ENCODE measurements at places on chromosomes 5 and 9.

DNA sequence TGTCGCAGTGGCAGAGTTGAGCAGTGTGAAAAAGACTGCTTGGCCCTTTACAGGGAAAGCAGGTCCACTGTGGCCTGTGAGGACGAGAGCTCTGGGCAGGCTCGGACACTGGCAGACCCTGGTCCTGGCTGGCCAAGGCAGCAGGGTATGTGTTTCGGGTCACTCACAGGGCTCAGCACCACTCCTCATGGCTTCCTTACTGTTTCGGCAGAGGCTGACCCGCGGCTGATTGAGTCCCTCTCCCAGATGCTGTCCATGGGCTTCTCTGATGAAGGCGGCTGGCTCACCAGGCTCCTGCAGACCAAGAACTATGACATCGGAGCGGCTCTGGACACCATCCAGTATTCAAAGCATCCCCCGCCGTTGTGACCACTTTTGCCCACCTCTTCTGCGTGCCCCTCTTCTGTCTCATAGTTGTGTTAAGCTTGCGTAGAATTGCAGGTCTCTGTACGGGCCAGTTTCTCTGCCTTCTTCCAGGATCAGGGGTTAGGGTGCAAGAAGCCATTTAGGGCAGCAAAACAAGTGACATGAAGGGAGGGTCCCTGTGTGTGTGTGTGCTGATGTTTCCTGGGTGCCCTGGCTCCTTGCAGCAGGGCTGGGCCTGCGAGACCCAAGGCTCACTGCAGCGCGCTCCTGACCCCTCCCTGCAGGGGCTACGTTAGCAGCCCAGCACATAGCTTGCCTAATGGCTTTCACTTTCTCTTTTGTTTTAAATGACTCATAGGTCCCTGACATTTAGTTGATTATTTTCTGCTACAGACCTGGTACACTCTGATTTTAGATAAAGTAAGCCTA lies 15.7 kb downstream of the SQSTM1 start:
- no peak for DNase-seq

- no peak for DNase-seq
Measured at GRCh38 chr9:28272127-28272526, 698.8 kb upstream of the C9orf72 start.

- DNase-seq: no peak
Measured at GRCh38 chr5:118479285-118479684, 509.1 kb downstream of the DTWD2 start.

DNA sequence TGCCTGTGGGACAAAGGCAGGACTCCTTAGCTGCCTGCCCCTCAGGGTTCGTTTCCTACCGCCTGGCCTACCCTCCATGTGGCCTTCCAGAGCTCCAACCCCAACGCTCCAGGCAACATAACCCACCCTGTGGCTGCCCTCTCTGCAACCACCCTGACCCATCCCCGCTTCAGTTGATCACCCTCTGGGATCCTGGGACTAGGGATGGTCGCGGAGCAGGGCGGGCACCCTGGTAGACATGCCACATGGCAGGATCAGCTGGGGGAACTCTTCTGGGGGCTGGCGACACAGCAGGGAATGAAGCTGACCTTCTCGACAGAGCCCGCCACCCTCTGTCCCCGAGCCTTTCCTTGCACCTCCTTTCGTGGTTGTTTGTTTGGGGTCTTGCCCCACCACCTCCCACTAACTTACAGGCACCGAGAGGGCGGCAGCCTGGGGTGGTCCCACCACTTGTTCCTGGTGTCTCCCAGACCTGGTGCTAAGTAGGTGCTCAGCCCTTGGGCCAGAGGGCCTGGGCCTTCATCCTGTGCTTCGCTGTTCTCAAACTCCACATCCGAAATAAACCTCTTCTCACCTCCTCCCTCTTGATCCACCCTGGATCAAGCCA lies 243.1 kb downstream of the PBX3 start:
- no peak for DNase-seq

GRCh38 chr5:17813214-17813613 lies 179.0 kb downstream of the TAF11L14 start:
- no peak for DNase-seq

- DNase-seq: no peak
Measured at GRCh38 chr5:111756581-111757354, at the start of gene NREP. Gene NREP (minus strand): TSS chr5:111757194. CDS start chr5:111755772, 1,422 bp downstream.

All from stimulated activated CD4-positive, alpha-beta T cell treated with anti-CD3 and anti-CD28 coated beads, Interleukin-12 subunit alpha, Interleukin-12 subunit beta, amount 100 ng/mL, for 48 hours (primary cell).